ENCODE measurements at places on chromosomes 4 and X.

- no peak for DNase-seq
These were observed 41.3 kb upstream of the GPC3 start for GRCh38 chrX:134026565-134027311.

DNA sequence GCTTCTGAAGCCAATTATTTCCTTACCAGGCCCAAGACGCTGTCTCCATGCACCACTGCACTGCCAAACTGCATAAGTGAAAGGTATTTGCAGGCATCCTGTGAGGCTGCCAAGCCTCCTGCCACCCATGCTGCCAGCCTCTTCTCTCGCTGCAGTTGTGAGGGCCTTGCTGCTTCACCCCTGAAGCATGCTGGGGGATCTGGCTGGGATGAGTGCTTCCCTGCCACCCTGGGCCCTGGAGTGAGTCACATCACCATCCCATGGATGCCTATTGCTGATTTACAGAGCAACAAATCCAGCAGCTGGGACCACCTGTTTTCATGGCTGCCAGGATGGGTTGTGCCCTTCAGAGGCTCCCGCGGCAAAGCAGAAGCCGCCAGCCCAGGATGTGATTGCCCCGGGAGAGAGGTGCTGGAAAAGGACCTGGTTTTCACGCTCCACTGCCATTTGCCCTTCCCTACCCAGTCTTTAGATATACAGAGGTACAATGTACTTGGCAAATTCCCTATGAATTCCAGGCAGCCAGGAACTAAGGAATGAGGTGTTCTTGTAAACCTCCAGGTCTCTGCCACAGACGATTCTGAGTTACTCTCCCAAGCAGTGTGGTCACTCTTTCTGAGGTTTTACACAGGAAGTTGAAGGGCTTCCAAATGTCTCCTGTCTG is 41.5 kb upstream of the PTCHD1 start:
- no peak for DNase-seq

DNA sequence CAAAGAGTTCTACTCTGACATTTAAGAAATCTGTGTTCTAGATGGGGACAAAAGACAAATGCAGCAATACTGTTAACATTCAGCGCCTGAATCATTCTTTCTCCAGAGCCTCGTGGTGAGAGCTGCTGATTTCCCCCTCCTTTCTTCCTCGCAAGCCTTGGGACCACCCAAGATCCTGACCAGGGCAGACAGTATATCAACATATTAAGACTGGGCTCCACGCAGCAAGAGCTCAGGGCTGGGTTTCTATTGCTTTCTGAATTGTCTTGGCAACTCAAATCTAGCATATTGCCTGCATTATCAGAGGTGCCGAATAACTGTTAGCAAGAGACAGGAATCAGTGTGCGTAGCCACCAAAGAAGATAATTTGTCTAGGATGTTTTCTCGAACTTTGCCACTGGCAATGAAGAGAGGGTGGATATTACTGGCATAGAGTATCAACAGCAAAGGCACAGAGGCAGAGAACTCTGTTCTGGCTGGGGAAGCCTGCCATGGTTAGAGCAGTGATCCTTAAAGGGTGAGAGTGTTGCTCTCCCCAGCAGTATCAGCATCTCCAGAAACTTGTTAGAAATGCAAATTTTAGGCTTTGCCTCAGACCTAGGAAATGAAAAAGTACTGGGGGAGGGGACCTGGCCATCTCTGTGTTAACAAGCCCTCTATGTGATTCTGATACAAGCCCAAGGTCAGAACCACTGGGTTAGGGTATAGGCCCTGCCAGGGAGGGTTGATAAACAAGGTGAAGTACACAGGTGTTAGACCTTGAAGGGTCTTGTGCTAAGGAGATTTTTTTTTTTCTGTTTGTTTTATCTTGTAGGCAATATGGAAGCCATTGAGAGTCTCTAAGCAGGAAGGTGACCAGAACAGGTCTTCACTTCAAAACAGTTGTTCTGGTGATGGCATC is 46.2 kb upstream of the MID1IP1 start:
- no peak for DNase-seq

DNA sequence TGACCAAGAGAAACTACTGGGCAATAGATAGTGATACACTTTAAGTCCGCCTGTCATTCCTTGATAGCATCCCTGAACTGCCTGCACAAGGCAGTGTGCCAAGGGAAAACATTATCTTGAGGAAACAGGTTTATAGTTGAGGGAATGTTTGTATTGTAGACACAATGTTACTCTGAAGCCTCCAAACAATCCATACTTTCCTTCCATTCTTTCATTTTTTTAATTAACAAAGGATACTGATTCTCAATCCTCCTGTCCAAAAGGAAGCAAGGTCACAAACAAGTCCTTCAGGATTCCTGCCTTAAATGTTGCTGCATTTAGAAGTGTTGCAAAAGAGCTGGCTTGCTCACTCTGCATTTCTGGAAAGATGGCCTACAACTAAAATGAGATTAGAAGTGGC is 61.7 kb upstream of the PRSS48 start:
- DNase-seq: no peak

- no peak for DNase-seq
These were observed 828 bp downstream of the TSPYL2 start for GRCh38 chrX:53082773-53083616.

GRCh38 chr4:11765849-11766453 is 337.3 kb upstream of the HS3ST1 start:
- DNase-seq: no peak

- no peak for DNase-seq
These were observed 177.5 kb downstream of the EDA start for GRCh38 chrX:69793260-69793935.

- no peak for DNase-seq
These were observed 158.5 kb upstream of the HCCS start for GRCh38 chrX:10952619-10953018.

DNA sequence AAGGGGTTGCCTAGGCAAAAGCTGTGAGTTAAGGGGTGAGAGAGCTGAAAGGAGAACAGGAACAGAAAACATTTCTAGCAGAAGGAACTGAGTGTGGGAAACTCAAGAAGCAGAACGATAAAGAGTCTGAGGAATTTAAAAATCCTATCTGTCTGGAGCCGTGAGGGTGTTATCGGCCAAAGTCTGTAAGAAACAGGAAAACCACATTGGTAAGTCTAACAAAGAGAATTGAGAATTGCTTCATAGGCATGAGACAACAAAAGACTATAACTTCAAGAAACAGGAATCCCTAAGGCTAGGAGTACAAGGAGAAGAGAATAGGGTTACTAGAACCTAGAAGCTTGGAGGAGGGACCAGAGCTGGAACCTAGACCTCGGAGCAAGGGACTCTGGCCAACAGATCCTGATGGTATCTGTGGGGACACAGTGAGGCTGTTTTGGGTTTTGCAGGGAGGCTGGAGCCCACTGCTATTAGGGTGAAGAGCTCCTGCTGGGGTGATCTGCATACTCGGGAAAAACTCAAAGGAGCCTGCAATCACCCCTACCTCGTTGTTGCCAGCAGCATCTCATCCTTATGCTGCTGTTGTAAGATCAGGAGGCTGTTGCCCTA is 175.6 kb downstream of the FBXO8 start:
- no peak for DNase-seq

DNA sequence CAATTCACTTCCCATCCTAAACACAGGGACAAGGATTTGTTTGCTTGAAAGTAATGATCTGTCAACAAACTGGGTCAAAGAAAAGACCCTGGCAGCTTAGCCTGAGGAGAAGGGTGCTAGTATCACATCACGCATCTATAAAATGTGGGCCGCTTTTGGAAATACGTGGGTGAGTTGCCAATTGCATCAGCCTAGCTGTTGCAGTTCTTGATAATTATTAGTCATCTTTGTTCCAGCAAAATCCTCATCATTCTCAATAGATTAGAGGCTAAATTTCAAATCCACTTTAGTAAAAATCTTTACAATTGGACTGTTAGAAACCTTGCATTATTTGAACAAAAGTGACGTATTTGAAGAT is 33.6 kb upstream of the TAPT1 start:
- no peak for DNase-seq

DNA sequence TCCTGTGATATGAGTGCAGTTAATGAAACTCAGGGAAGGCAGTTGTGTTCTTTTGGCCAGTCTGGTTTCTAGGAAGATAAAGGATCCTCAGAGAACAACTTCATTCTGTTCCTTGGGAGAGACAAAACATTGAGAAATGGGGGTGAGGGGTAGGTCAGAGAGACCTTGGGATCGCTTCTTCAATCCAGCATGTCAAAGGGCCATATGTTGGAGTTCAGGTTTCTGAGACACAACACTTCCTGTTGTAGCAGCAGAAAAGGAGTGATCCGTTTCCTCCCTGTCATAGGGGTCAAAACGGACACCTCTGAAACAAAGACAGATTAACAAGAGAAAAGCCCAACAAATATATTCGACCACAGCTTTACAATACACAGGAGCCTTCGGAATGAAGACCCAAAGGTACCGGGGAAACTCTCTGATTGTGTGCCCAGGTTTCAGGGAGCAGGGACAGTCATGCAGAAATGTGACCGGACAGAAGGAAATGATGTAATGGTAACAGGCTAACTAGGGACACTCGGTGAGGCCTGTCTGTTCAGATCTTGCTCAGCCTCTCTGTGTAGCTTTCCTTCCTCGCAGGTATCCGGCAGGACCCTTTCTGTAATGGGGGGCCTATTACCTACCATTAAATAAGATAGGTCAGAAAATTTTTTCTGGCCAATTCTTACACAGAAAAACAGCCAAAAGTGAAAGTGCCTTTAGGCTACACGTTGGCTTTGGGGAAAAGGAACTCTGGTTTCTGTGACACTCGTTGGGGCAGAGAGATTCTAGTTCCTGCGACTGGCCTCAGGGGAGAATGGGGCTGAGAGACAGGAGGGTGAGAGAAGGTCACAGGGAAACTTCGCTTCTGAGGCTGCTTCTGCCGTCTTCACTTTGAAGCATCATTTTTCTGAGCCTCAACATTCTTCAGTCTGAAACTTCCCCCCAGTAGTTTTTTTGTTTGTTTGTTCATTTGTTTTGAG is 103.3 kb upstream of the TLR3 start:
- DNase-seq: no peak

DNA sequence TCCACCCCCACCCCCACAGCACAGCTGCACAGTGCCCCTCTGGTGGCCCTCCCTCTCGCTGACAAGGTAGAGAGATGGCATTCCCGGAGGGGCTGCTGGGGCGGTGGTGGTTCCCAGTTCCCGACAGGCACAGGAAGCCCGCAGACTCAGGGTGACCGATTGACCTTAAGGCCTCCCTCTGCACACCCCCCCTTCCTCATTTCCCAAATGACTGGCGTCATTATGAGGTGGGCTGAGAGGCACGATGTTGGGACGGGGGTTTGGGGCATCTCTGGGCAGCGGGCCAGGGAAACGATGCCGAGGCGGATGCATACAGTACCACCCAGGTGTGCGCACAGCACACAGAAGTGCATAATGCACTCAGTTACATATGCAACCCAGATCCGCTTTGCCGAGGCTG is 3.5 kb upstream of the TIMP1 start:
- no peak for DNase-seq

Measured in stimulated activated CD8-positive, alpha-beta memory T cell treated with anti-CD3 and anti-CD28 coated beads, Interleukin-7, amount 100 ng/mL, for 1 hour (primary cell).